ENCODE measurements at places on chromosomes 16 and 17.
A peak's percentile ranks its signal among the peaks of the same experiment; 100 is the strongest.

- no peak for DNase-seq
Observed at GRCh38 chr17:21002309-21003006, 40.4 kb downstream of the USP22 start.

DNA sequence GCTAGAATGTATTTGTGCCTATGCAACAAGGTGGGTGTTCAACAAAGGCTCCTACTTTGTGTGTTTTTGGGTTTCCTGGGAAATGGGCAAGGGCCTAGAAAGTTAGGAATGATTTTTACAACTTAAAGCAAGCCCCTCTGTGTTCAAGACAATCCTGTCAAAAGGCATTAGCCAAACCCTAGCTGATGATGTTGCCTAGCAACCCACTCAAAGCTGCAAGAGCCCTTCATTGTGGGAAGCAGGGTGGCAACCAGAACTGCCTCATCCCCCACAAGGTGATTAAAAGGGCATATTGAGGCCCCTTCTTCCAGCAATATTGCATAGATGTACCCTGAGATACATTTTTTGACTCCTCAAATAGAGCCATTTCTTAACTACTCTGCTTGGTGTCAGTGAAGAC, 16.0 kb upstream of the RASL10B start:
- no peak for DNase-seq

GRCh38 chr17:76658242-76658662, 14.7 kb upstream of the ST6GALNAC1 start:
- DNase-seq, result no peak

DNA sequence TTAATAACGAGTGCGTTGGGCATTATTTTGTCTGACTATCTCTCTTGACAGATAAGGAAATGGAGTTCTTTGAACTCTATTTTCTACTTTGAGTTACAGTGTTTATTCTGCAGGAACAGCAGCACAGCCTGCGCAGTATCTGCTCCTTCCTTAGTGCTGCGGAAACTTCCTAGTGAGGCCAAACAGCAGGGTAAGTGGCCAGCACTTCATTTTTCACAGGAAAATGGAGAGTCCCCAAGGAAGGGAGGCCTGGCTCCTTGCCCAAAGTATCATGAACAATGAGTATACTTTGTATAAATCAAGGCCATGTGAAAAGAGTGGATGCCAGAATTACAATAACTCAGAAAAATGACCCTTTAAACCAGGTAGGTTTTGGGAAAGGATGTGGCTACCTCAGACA, 140.6 kb downstream of the VPS53 start:
- no peak for DNase-seq

DNA sequence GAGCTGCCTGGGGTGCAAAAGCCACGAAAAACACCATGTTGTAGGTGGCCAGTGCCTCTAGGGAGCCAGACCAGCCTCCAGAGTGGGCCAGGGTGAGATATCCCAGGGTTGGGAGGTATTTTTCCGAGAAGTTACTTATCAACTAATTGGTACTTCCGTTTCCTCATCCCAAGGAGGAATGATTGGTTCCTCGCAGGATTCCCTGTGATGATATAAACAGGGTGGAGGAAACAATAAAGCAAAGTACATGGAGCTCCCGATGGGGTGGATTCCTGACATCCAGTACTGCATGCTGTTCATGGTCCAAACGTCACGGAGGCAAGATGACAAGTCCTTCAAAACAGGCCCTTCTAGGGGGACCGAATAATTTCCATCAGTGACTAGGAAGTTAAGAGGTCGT, 39.4 kb upstream of the FOXF1 start:
- no peak for DNase-seq

- no peak for DNase-seq
Observed at GRCh38 chr16:8283195-8283594, 307.1 kb downstream of the TMEM114 start.

DNA sequence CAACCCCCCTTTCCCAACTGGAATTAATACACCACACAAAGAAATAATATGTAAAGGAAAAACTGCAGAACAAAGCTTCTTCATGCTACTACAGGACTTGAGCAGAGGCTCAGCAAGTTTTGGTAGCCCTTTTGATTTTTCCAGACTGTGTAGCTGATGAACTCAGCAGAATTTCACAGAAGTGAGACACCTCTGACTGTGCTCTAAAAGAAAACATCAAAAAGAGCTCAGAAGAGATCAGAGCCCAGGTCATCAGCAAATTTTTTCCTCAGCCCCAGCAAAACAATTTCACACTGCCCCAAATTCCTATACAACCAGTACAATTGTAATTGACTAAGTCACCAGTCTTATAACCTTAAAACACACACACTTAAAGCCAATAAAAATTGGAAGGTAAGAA, 38.0 kb downstream of the TTC19 start:
- no peak for DNase-seq

DNA sequence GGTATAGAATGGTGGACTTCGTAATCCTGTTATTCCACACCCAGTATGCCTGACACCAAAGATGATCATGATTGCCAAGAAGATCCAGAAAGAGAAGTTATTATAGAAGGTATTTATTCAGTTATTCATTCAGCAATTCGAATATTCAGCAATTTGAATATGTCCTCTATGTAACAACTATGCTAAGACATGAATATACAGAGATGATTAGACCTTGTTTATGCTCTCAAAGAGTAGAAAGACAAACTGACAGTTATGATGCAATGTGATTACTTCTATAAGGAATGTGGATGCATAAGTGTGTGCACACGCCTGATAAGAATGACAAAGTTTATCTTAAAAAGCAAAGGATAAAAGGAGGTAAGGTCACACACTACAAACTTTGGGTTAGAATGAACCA, 218.1 kb downstream of the CDH11 start:
- DNase-seq, result no peak

GRCh38 chr17:80650751-80651518, 106.3 kb downstream of the RPTOR start:
- no peak for DNase-seq

- peak; percentile 56 for DNase-seq
Observed at GRCh38 chr16:27318392-27319256, 4.8 kb downstream of the IL4R start.

- DNase-seq, result no peak
Observed at GRCh38 chr17:71409137-71409536, 711.7 kb upstream of the SOX9 start.

DNA sequence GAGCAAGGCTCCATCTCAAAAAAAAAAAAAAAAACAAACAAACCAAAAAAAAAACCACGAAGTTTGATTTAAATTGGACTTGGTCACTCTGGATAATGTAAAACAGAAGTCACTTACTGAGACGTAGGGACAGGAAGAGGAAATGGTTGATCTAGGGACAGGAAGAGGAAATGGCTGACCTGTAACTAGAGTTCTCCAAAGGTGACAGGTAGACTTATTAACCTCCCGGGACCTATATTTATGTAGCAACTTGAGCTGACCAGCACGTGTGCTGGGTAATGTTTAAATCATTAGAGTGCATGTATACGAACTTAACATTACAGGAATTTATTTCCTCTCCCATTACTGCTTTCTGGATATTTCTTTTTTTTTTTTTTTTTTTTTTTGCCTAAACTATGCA, 81.5 kb upstream of the DHX40 start:
- DNase-seq, result no peak

GRCh38 chr16:1825864-1826690, 548 bp downstream of the HAGH start:
- DNase-seq, result peak; percentile 36

DNA sequence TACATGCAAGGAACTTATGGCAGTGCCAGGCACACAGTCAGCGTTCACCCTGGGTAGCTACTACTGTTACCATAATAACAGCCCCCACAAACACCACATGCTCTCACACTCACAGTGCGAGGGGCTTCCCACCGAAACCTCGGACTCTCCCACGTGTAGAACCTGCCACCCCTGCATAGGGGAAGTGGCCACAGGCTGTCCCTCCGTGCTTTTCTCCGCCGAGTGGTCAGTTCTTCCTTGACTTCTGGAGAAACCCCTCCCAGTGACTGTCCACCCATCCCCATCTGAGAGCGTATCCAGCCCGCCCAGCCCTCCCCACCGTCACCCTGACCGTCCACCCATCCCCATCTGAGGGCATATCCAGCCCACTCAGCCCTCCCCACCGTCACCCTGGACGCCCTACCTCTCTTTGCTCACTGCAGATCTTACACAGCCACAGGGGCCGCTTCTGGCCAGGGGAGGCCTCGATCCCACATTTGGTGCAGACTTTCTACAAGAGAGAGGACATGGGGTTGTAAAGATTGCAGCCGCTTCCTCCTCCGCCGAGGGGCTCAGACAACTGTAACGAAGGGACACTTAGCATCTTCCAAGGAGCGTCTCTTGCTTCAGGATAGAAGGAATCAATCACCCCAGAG, 71.1 kb downstream of the RPH3AL start:
- DNase-seq, result no peak

GRCh38 chr17:7109461-7110322, 4.9 kb downstream of the ASGR2 start:
- DNase-seq, result no peak

DNA sequence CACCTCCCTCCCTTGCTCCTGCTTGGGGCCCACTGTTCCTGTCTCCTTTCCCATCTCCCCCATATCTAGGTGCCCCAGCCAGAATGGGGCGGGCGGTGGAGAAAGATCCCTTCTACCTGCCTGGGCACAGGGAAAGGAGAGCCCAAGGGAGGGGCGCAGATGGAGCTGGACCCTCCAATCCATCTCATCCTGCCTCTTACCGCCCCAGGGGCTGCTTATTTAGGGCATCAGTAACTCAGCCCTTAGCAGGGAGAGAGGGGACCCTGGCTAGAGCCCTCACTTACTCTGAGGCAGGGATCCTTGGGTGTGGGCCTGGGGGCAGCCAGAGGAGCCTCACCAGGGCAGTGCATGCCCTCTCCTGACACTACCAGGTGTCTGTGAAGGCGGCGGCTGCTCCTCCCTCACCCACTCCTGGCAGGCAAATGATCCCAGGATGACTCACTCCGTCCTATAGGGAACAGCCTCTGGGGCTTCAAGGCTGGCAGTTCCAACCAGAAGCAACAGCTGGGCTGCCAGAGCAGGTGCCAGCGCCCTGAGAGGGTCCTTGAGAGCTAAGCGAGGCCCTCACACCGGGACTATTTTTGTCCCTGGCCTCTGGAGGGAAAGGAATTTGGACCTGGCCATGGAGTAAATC, 16.3 kb upstream of the BCAR1 start:
- no peak for DNase-seq

- DNase-seq, result no peak
Observed at GRCh38 chr17:8225813-8226535, 15.6 kb upstream of the AURKB start.

GRCh38 chr17:10687499-10687898, 9.8 kb downstream of the SCO1 start:
- no peak for DNase-seq

- DNase-seq, result no peak
Observed at GRCh38 chr16:87524407-87524806, 31.6 kb upstream of the ZCCHC14 start.

- DNase-seq, result no peak
Observed at GRCh38 chr17:50371526-50371925, 1.5 kb downstream of the MRPL27 start.

GRCh38 chr16:66689282-66689681, 7.3 kb downstream of the CMTM4 start:
- DNase-seq, result no peak

Data from Kasumi-1 (cell line).